ENCODE measurements at places on chromosomes 2 and 18. TPM values are rescaled to one million over a fixed set of nuclear protein-coding genes. Genes with fewer than 3 reads are reported as not detected.

Gene CFC1
- not detected for total RNA-seq

Gene LTBP1
- 947 TPM for total RNA-seq

Gene IGFBP2
- 10.6 TPM for total RNA-seq

Gene KCMF1
- total RNA-seq: 28.5 TPM

Gene TBR1
- not detected for total RNA-seq

Gene ZC3H6
- total RNA-seq: 2.9 TPM

Gene STPG4
- not detected for total RNA-seq

Gene INHA
- total RNA-seq: 0.18 TPM

Gene IL1F10
- total RNA-seq: not detected

Gene UGT1A5
- total RNA-seq: not detected

Gene COBLL1
- 25.3 TPM for total RNA-seq

Gene UNC80
- not detected for total RNA-seq

Gene DTNB
- total RNA-seq: 11.7 TPM

Gene RAX
- total RNA-seq: not detected

Gene LYG1
- total RNA-seq: 0.09 TPM

Gene SATB2
- total RNA-seq: 2.3 TPM

Gene ITGAV
- total RNA-seq: 174 TPM

Gene KLF7
- 38.5 TPM for total RNA-seq

Gene HOXD8
- 0.45 TPM for total RNA-seq

Gene CPS1
- total RNA-seq: 35.7 TPM

Gene VIL1
- total RNA-seq: not detected

Gene CXCR2
- total RNA-seq: not detected

Gene KDM3A
- 28.9 TPM for total RNA-seq

Gene POTEI
- not detected for total RNA-seq

Gene PDK1
- 5.6 TPM for total RNA-seq

Gene LINC00305
- not detected for total RNA-seq

Gene MERTK
- 0.65 TPM for total RNA-seq

Gene GBX2
- total RNA-seq: 0.25 TPM

Gene FBXO41
- 0.18 TPM for total RNA-seq

Gene CABLES1
- 7.4 TPM for total RNA-seq

Gene B4GALT6
- 6.3 TPM for total RNA-seq

Gene GALNT3
- total RNA-seq: 3.1 TPM

Gene TUBA4B
- total RNA-seq: not detected

Gene HRH4
- total RNA-seq: under 0.01 TPM
